ENCODE measurements at places on chromosomes 5 and 9.

DNA sequence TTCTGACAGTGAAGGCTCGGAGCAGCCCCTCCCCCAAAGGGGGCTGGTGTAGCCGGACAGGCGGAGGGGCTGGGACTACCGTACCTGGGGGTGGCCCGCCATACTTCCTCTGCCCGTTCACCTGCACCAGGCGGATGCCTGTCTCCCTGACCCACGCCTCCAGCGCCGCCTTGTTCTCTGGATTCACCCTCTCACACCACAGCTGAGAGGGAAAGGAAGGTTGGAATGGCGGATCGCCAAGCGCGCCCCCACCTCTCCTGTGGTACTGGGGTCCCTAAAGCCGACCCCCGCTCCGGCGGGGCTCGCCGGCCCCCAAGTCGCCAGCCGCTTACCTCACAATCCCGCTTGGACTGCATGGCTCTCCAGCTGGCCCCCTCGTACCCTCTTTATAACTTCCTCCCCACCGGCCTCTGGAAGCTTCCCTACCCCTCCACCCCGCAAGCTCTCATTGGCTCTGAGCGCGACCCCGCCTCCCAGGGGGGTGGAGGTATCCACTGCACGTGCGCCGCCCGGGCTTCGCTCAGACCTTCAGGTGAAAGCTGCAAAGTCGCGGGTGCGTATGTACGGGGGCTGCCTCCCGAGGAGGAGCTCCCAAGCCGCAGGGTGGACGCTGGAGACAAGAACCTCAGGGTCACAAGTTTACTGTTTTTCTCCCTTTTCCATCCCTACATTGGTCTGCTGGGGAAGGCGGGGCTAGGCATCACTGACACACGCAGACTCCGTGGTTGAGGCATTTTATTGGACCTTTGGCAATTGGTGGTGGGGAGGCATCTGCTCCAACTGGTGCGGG lies at the start of gene DND1:
Gene DND1 (minus strand): TSS at position 390 of the 790 bp plus-strand sequence. CDS start 34 bp downstream, at position 356.
- no peak for DNase-seq

DNA sequence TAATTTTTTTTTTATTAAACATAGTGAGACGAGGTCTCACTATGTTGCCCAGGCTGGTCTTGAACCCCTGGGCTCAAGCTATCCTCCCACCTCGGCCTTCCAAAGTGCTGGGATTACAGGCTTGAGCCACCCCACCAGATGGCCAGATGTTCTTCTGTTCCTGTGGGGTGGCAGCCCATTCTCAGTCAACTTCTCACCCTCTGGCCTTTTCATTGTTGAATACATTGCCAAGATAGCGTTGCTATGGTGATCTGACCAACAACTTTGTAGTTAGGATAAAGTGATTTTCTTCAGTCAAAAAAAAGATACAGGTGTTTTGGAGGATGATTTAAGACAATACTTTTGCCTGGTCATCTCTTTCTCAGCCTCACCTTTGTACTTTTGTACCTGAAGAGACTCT lies 109.1 kb downstream of the EGFLAM start:
- DNase-seq: no peak

- no peak for DNase-seq
Measured at GRCh38 chr9:114150608-114151007, 4.7 kb upstream of the COL27A1 start.

- no peak for DNase-seq
Measured at GRCh38 chr9:34991607-34992375, 2.2 kb downstream of the DNAJB5 start.

DNA sequence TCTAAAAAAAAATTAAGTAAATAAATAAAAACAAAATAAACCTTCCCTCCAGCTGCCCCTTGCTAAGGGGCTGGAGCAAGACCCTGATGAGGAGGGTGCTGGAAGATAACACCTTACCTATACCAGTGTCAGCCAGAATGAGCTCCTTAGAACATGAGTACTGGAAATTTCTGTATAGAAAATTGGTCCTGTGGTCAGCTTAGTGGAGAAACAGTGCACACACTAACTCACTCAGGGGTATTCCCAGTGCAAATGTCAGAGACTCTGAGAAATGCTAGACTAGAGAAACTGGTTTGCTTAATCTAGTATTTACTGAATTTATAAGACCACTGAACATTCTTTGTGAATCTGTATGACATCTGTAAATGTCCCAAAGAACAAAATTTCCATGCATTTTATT lies 62.1 kb upstream of the CTXN3 start:
- no peak for DNase-seq

GRCh38 chr9:3006851-3007250 lies 163.0 kb upstream of the PUM3 start:
- DNase-seq: no peak

DNA sequence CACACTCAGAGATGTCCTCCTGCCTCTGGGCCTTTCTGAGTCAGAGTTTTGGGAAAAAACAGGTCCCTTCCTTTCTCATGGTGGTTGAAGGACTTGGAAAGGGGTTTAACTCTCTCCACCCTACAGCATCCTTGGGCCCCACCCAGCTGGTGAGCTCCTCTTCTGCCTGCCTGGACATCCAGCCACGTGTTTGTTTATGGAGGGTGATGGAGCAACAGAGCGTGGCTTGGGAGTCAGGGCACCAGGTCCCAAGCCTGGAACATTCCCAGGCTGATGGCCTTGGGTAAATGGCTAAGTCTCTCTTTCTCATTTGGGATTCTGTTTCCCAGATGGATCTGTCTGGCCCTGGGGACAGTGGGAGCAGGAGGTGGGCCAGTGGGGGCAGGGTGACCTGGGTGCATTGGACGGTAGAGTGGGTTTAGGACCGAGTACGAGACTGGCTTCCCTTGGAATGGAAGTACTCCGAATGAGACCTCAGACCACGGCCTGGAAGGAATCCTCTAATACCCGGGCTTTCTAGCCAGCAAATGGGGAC lies 141.1 kb upstream of the IRX2 start:
- no peak for DNase-seq

GRCh38 chr5:167902298-167902697 lies 389.1 kb upstream of the WWC1 start:
- no peak for DNase-seq

- peak; percentile 45 for DNase-seq
Measured at GRCh38 chr9:34992376-34992951, 2.9 kb downstream of the DNAJB5 start.

- DNase-seq: no peak
Measured at GRCh38 chr5:118882666-118883065, 105.7 kb downstream of the DTWD2 start.

DNA sequence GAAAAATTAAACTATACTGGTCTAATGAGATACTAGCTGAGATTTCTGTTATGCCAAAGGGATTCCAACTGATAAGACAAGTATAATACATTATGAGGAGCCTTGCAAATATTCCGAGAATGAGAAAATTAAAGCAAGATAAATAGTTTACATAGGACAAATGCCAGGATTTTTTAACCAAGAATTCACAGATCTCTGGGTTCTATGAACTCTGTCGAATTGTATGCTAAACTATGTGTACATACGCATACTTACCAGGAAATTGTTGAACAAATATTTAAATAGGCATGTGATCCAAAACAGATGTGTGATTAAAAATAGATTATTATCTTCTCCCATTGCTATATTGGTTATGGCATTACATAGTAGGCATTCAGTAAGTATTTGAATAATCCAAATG lies 616.6 kb downstream of the GABRG2 start:
- DNase-seq: no peak

DNA sequence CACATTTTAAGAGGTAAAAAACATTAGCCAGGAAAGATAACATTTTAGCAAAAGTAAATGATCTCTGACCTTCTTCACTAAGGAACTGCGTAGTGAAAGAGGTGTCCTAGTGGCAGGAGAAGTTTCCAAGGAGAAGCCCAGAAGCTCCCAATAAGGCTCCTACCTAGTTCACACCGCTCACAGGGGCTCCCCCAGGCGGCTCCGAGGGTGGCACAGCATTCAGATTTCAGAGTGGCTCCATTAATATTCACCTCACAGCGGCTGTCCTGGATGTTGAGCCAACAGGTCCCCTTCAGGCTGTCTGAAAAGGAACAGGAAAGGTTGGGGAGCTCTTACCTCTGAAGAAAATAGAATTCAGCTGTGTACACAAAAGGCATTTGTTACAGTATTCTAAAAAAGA lies 187.3 kb downstream of the FBN2 start:
- no peak for DNase-seq

DNA sequence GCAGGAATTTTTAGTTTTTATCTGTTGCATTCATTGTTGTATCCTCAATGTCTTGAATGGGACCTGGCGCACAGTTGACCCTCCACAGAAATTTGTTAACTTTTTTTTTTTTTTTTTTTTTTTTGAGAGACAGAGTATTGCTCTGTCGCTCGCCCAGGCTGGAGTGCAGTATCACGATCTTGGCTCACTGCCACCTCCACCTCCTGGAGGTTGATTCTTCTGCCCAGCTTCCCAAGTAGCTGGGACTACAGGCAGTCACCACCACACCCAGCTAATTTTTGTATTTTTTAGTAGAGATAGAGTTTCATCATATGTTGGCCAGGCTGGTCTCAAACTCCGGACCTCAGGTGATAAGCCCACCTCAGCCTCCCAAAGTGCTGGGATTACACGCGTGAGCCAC lies 205.9 kb downstream of the ROR2 start:
- no peak for DNase-seq

DNA sequence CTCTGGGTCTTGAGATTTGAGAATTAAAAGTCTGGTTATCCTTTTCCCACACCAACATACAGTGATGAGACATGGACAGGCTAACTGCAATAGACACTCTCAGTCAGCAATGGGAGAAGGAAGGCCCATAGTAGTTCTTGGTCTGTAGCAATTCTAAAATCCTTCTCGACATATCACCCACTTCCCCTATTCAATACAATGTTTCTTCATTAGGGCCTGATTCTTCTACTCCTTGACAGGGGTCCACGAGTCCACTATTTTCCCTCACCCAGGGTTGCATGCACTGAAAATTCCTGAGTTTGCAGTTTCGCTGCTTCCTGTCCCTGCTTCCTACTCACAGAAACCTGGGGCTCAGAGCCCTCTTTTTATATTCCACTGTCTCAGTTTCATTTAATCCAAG lies 402.8 kb downstream of the MAT2B start:
- DNase-seq: no peak

GRCh38 chr5:161697001-161697400 lies 11.5 kb downstream of the GABRA6 start:
- no peak for DNase-seq

DNA sequence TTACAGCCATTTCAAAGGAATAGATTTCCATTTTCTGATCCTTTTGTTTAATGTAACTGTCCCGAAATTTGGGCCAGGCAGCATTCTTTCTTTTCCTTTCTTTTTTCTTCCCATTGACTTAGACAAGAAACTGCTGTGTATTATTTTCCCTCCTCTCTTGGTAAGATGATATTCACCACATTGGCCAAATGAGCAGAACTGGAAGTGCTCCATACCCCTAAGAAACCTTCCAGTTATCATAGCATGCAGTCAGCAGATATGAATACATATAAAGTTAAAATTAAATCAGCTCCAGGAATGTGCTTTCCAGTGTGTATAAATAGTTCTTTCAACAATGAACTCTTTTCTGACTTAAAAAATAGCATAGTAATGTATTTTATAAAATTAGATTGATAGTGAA lies 168.5 kb upstream of the GAS1 start:
- no peak for DNase-seq

- no peak for DNase-seq
Measured at GRCh38 chr5:8686707-8687106, 817.8 kb downstream of the MTRR start.

DNA sequence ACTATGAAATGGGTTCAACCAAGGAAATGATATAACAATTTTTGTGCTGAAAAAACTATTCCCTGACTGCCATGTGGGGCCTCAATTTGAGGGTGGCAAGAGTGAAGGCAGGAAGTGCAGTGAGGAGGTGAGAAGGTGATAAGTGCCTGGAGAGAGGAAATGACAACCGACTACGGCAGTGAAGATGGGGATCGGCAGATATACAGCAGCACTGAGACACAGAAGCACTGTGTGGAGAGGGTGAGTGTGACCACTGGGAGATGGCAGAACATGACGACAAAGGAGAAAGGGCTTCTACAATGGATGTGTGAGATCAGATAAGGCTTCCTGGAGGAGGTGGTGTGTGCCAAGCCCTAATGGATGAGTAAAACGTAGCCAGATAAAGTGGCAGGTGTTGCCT lies 271.8 kb downstream of the TRIM32 start:
- DNase-seq: no peak

DNA sequence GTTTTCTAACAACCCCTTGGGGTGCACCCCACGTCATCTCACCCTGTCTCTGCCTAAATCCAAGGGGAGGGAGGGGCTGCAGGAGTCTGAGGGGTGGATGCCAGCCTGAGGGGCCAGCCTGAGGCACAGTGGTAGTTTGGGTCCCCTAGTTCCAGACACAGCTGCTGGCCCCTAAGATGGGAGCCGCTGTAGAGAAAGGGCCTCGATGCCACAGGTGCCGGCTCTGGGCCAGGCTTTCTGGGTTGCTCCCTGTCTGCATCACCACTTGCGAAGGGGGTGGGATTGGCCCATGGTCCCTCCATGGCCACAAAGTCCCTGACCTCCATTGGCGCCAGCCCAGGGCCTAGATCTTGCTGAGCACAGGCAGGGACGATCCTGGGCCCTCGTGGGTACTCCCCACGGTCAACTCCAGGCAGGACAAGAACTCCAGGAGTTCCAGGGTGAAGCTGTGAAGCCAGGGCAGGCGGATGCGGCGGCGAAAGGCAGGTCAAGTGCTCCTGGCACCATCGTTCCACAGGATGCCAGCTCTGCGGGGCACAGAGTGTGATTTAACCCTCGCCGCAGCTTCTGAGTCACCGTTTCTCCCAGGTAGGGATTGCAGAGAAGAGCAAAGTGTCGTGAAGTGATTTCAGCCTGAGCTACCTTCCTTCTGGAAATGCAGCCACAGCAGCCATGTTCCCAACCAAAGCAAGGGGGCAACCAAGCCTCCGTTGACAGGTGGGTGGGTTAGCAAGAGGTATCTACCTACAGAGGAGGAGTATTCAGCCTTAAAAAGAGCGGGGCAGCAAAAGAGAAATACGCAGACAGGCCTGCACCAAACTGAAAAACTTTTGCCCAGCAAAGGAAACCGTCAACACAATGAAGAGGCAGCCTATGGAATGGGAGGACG lies 41.6 kb upstream of the EXOC3 start:
- no peak for DNase-seq

All from T-helper 2 cell (primary cell).